Amygdala (tissue), 56 donors: ENCODE measurements at places on chromosomes 13 and 19.

- DNase-seq, result no peak
Observed at GRCh38 chr13:98648686-98649085, 71.8 kb upstream of the STK24 start.

DNA sequence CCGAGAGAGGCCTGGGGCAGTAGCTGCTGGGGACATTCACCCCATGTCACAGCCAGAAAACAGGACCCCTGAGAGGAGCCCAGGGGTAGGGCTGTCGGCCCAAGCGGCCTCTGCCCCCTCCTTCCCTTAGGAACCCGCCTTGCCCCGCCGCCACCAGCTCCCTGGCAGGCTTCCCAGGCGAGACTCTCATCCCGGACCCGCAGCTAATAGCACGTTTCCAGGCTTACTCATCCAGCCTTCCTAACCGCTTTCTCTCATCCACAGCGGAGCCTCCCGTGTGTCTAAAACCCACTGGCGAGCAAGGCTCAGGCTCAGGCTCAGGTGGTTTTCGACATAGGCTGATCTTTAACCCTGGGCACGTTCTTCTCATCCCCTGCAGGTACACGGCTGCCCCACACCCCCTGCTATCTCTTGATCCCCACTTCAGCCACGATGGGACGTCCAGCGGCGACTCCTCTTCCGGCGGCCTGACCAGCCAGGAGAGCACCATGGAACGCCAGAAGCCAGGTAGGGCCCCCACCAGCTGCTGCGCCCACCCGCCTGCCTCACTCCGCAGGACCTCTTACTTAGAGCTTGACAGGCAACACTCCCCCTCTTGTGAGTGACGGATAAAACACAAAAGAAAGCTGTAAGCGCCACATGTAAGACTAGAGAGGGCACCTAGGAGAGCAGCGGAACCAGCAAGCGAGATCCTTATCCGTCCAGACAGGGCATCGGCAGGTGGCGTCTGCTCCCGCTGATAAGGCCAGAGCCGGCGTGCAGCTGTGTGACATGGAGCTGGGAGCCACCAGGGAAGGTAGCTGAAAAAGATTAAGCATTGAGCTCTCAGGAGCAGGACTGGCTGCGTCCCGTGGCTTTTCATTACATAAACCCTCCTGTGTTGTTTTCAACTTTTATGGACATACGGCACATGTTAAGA is 71.3 kb downstream of the DPF1 start:
- no peak for DNase-seq

- no peak for DNase-seq
Observed at GRCh38 chr13:58935689-58936088, 1228.0 kb downstream of the DIAPH3 start.

GRCh38 chr13:107185889-107186288 is 618.0 kb upstream of the ARGLU1 start:
- DNase-seq, result no peak

- no peak for DNase-seq
Observed at GRCh38 chr19:3611841-3612240, 5.2 kb upstream of the TBXA2R start.

GRCh38 chr13:92303428-92303827 is 905.0 kb downstream of the GPC5 start:
- no peak for DNase-seq

GRCh38 chr19:43848821-43849220 is 21.7 kb downstream of the ZNF283 start:
- DNase-seq, result no peak

GRCh38 chr19:51479531-51480331 is 1.4 kb downstream of the CEACAM18 start:
- DNase-seq, result no peak

DNA sequence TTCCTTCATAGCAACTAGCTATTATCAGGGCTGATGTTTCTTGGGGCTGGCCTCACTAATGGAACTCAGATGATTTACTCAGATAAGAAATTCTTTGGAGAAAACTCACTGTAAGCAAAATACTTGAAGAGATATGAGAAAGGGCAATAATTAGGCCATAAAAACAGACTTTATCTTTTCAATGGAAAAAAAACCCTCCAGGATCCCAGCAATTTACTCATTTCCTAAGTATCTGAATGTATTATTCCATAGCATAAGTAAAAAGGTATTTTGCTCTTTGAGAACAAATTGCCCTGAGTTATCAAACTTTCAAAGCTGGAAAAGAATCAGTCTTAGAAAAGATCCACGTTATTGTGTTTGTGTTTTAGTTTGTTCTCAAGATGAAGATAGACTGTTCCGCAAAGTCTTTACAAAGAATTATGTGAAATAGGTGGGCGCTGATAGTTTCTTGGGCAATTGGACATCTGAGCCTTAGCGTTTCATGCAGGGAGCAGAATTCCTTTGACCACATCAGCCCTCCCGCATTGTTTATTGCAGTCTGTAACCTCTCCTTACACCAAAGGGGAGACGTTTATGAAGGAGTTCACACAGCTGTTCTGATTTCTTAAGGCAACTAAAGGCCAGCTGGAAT is 29.1 kb upstream of the CSNK1A1L start:
- no peak for DNase-seq

GRCh38 chr13:36920616-36921185 is 663 bp upstream of the SMAD9 start:
- DNase-seq, result no peak

GRCh38 chr13:63425131-63425530 is 2009.5 kb upstream of the PCDH20 start:
- no peak for DNase-seq

GRCh38 chr19:33340991-33341390 is 32.5 kb upstream of the CEBPG start:
- DNase-seq, result no peak

- no peak for DNase-seq
Observed at GRCh38 chr13:37313372-37313771, 207.9 kb upstream of the CSNK1A1L start.

- DNase-seq, result no peak
Observed at GRCh38 chr13:99990126-99990977, 8.8 kb downstream of the ZIC2 start.

DNA sequence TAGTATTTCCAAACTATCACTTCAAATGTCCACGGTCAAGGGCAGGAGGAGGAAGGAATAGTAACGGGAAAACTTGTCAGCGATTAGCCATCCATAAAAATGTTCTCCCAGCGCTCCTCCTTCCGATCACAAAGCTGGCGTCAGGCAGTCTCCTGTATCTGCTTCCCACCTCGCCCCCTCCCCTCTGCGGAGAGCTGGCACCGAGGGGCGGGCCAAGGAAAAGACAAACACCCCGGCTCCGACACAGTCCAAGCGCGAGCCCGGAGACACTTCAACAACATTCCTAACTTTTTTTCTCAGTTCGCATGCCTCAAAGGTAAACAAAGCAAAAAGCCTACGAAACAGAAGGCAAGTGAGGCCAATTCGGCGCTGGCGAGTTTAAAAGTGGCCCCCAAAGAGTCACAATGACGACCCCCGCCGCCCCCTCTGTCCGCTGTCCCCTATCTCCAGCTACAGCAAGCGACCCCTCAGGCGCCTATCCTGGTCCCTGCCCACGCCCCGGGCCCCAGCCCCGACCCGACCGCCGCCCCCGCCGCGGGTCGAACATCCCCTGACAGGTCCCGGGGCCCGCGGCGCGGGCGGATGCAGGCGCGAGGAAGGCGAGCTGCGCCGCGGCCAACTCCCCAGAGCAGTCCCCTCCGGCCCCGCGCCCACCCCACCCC is 736 bp downstream of the SMAD9 start:
- DNase-seq, result no peak

GRCh38 chr19:47111006-47111621 is 2.5 kb downstream of the ZC3H4 start:
- DNase-seq, result peak; percentile 9

- DNase-seq, result no peak
Observed at GRCh38 chr13:111287201-111287600, 33.2 kb upstream of the TEX29 start.

- DNase-seq, result no peak
Observed at GRCh38 chr13:95559100-95559499, 6.6 kb downstream of the CLDN10 start.
